ENCODE measurements at places on chromosomes 5 and 9. TPM values are rescaled to one million over a fixed set of nuclear protein-coding genes. Genes with fewer than 3 reads are reported as not detected.

- H3K27ac ChIP-seq, result no peak overlapping the region
- H3K4me3 ChIP-seq, result no peak overlapping the region
- peaks cover 30% of the 10 kb centered on the region for H3K4me1 ChIP-seq
- DNase-seq, result no peak
- H3K27me3 ChIP-seq, result no peaks in the 10 kb centered on the region
Observed at GRCh38 chr9:114947058-114947457, 16.7 kb upstream of the TNFSF8 start.

Gene EFCAB9
- total RNA-seq, result not detected

DNA sequence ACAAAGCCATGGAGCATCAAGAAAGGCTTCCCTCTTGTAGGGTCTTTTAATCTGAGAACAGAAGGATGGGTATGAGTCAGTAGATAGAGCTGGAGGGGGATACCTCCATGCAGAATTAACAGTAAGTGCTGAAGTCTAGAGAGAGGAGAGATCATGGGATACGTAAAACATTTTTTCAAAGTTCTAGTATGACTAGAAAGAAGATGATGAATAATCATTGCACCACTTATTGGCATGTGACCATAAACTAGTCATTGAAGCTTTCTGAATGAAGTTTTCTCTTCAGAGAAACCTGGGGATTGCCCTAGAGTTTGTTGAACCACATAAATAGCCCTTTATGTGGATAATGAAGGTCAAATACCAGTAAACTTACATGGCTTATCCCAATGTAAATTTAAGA, 48.6 kb upstream of the PTPRD start:
- no peaks in the 10 kb centered on the region for H3K36me3 ChIP-seq
- H3K27ac ChIP-seq, result no peak overlapping the region
- no peaks in the 10 kb centered on the region for H3K4me1 ChIP-seq
- H3K27me3 ChIP-seq, result no peaks in the 10 kb centered on the region

DNA sequence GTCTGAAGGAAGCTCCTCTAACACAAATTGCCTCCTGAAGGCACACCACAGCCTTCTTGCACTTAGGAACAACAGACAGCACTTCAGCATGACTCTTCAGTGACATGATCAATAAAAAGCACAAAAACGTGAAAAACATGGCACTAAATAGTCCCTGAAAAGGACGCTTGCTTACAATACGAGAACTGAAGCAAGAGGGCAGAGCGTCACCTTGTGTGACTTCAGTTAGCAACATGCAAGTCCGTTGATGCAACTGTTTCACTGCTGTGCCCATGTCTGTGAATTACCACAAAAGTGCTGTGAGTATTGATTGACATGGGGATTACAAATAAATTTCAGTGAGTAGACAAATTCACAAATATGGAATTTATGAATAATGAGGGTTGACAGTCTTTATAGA, 219.9 kb upstream of the GAS1 start:
- H3K36me3 ChIP-seq, result no peaks in the 10 kb centered on the region
- H3K4me1 ChIP-seq, result no peaks in the 10 kb centered on the region
- DNase-seq, result no peak
- no peak overlapping the region for H3K27ac ChIP-seq

Gene GGTA1
- total RNA-seq, result 0.12 TPM

DNA sequence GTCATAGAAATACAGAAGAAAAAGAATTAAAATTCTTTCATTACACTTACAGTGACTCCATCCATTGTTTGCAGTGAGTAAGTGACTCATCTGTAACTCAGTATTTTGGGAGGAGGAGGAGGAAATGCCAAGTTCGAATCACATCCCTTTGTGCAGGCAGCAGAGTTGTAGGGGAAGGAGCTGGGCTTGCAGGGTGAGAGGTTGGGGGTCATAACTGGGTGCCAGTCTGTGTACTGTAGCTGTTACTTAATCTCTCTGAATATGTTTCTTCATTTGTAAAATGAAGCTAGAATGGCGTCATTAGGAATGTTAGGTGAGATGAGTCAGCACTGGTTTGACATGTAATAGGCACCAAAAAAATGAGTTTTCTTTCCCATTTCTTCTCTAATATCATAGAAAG, 235.7 kb upstream of the ADAMTSL1 start:
- no peak overlapping the region for H3K27ac ChIP-seq
- H3K36me3 ChIP-seq, result no peaks in the 10 kb centered on the region
- DNase-seq, result no peak
- H3K4me3 ChIP-seq, result no peak overlapping the region
- H3K4me1 ChIP-seq, result no peaks in the 10 kb centered on the region

GRCh38 chr5:56313004-56313531, 79.9 kb upstream of the ANKRD55 start:
- no peaks in the 10 kb centered on the region for H3K27me3 ChIP-seq
- no peaks in the 10 kb centered on the region for H3K36me3 ChIP-seq
- H3K27ac ChIP-seq, result no peak overlapping the region
- no peak for DNase-seq

DNA sequence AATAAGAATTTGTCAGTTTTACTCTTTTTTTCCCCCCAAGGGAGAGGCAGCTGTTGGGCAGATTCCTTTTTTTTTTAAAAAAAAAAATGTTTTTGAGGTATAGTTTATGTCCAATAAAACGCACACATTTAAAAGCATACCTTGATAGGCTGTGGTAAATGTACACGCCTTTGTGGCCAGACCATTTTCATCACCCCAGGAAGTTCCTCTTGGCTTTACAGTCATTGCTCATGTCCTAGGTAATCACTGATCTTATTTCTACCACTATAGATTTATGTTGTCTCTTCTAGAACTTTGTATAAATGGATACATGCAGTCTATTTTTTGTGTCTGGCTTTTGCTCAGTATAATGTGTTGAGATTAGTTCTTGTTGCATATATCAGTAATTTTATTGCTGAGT, 9.8 kb downstream of the SUB1 start:
- peak overlapping the region; percentile 3 for H3K4me3 ChIP-seq
- H3K27me3 ChIP-seq, result no peaks in the 10 kb centered on the region
- H3K4me1 ChIP-seq, result peaks cover 72% of the 10 kb centered on the region
- H3K27ac ChIP-seq, result peak overlapping the region; percentile 3

Gene NUTM2F
- not detected for total RNA-seq

DNA sequence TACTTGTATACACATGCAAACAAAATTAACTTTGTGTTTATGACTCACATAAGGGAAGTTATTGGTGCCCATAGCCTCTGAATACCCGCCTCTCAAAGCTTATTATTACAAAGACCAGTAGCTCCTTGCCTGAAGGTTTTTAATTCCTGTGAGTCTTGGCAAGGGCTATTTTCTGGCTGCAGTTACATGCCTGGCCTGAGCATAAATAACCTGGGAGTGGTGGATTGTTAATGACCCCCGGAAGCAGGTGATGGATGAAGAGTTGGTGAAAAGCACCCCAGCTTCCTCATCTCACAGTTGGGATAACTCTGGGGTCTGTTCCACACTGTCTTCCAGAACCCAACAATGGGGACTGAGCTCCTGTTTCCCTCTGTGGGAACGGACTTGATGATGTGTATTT, 594.5 kb downstream of the PDE4D start:
- no peak overlapping the region for H3K4me3 ChIP-seq
- no peak overlapping the region for H3K27ac ChIP-seq
- peaks cover 2% of the 10 kb centered on the region for H3K27me3 ChIP-seq
- H3K4me1 ChIP-seq, result peaks cover 13% of the 10 kb centered on the region
- DNase-seq, result no peak

Gene ADGRD2
- not detected for total RNA-seq

- peak overlapping the region; percentile 94 for H3K27ac ChIP-seq
- peaks cover 60% of the 10 kb centered on the region for H3K27me3 ChIP-seq
- peaks cover 49% of the 10 kb centered on the region for H3K4me1 ChIP-seq
- H3K36me3 ChIP-seq, result peaks cover 3% of the 10 kb centered on the region
Observed at GRCh38 chr5:53482717-53483638, 2.5 kb downstream of the FST start.

Gene PCYOX1L
- total RNA-seq, result 23.4 TPM

DNA sequence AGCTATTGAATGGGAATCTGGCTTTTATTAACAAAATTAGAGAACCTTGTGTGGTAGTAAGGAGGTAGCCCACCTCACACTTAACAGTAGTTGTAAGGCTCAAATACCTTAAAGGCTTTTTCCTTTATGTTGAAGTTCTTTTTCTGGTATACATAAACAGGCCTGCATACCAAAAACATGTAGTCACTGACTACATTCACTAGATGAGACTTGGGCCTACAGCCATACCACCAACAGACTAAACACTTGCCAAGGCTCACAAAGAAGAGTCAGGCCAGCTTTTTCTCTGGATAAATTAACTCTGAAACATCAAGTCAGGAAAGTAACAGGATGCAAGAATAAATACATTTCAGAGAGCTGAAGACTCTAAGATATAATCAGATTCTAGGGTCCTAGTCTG, 78.6 kb upstream of the MPDZ start:
- no peak overlapping the region for H3K27ac ChIP-seq
- no peaks in the 10 kb centered on the region for H3K4me1 ChIP-seq
- H3K4me3 ChIP-seq, result no peak overlapping the region
- H3K36me3 ChIP-seq, result no peaks in the 10 kb centered on the region
- DNase-seq, result no peak
- no peaks in the 10 kb centered on the region for H3K27me3 ChIP-seq

GRCh38 chr5:42399702-42400101, 23.5 kb upstream of the GHR start:
- H3K36me3 ChIP-seq, result no peaks in the 10 kb centered on the region
- DNase-seq, result no peak
- H3K27me3 ChIP-seq, result peaks cover 2% of the 10 kb centered on the region
- H3K27ac ChIP-seq, result no peak overlapping the region

DNA sequence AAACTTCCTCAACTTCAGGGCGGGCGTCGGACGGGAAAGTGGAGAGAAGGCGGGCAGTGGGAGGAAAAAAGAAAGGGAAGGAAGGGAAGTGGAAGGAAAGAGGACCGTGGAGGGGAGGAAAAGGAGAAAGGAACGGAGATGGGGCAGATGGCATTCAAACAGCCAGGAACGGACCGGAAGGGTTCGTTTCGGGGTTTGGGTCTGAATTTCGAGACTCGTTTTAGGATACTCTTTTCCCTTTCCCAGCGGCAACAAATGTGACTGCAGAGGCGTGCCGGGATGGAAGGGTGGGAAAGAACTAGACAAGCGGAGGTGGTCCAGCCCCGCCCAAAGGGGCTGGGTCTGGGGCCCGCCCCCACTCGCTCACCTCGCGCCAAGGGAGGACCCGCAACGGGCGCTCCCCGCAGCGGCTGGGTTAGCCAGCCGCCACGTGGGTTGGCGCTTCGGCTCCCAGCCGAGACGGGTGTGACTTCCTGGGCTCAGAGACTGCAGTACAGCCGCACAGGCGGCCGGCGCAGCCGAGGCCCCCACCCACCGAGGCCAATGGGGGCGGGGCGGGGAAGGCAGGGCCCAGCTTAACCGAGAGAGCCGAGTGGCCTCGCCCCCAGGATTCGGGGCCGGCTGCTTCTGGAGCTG, 2.7 kb downstream of the VCAN start:
- H3K4me3 ChIP-seq, result peak overlapping the region; percentile 86
- H3K4me1 ChIP-seq, result peaks cover 33% of the 10 kb centered on the region
- H3K27me3 ChIP-seq, result peaks cover 70% of the 10 kb centered on the region
- H3K36me3 ChIP-seq, result no peaks in the 10 kb centered on the region
- DNase-seq, result peak; percentile 21

- H3K4me1 ChIP-seq, result no peaks in the 10 kb centered on the region
- H3K27ac ChIP-seq, result no peak overlapping the region
- DNase-seq, result no peak
- H3K27me3 ChIP-seq, result peaks cover 2% of the 10 kb centered on the region
Observed at GRCh38 chr9:3677541-3677940, 151.7 kb upstream of the RFX3 start.

DNA sequence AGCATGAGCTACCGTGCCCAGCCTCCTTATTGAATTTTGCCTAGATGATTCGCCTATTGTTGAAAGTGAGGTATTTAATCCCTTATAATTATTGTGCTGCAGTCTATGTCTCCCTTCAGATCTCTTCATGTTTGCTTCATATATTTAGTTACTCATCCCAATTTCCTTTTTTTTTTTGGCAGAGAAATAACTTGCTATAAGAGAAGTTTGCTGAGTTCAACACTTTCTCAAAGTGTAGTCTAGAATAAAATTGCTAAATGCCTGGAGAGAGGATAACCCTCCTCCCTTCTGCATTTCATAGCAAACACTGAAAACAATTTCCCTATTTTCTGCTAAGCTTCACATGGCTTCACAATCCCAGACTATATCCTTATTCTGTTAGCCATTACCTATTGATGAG, 136.6 kb upstream of the CD180 start:
- DNase-seq, result no peak
- no peaks in the 10 kb centered on the region for H3K36me3 ChIP-seq
- no peak overlapping the region for H3K4me3 ChIP-seq
- H3K27ac ChIP-seq, result no peak overlapping the region
- no peaks in the 10 kb centered on the region for H3K4me1 ChIP-seq
- peaks cover 9% of the 10 kb centered on the region for H3K27me3 ChIP-seq

Gene CAPSL
- not detected for total RNA-seq

DNA sequence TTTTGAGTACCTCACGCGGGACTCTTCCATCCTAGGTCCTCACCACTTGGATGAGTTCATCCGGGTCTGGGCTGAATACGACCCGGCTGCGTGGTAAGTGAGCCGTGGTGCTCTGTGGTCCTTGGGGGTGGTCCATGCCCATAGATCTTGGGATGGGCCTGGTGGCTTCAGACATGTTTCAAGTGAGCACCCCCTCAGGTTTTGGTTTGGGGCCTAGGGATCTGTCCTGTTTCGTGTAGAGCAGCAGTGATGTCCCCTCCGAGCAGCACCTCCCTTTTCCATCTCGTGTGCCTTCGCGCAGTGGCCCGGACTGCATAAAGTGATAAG, 218.9 kb downstream of the CACNA1B start:
- H3K27ac ChIP-seq, result no peak overlapping the region
- no peaks in the 10 kb centered on the region for H3K36me3 ChIP-seq
- no peaks in the 10 kb centered on the region for H3K27me3 ChIP-seq
- H3K4me3 ChIP-seq, result no peak overlapping the region
- DNase-seq, result no peak

Gene ZNF618
- total RNA-seq, result 0.16 TPM

Gene IFNA21
- total RNA-seq, result not detected

- H3K4me1 ChIP-seq, result no peaks in the 10 kb centered on the region
- no peak overlapping the region for H3K27ac ChIP-seq
- H3K4me3 ChIP-seq, result no peak overlapping the region
Observed at GRCh38 chr5:134258896-134259295, 33.0 kb upstream of the PPP2CA start.

DNA sequence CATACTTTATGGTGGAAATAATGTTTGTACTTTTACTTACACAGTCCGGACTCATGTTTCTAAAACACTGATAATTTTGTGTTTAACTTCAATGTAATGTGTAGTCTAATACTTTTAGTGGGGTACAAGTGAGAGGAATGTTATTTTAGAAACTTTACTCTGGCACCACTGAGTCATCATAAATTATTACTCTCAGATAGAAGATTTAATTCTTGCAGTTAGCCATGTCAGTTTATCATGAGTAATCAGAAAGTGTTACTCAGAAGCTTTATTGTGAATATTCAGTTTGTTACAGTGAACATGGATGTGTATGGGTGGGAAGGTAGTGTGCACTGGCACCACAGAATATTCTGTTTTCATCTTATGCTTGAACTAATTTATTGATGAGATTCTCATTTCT, 20.0 kb downstream of the OGN start:
- H3K4me1 ChIP-seq, result peaks cover 5% of the 10 kb centered on the region
- DNase-seq, result no peak
- H3K27ac ChIP-seq, result no peak overlapping the region
- no peaks in the 10 kb centered on the region for H3K27me3 ChIP-seq
